CD4-positive, alpha-beta memory T cell (primary cell): ENCODE measurements at places on chromosomes 16 and 17. TPM values are rescaled to one million over a fixed set of nuclear protein-coding genes. Genes with fewer than 3 reads are reported as not detected.
A peak's percentile ranks its signal among the peaks of the same experiment; 100 is the strongest.

DNA sequence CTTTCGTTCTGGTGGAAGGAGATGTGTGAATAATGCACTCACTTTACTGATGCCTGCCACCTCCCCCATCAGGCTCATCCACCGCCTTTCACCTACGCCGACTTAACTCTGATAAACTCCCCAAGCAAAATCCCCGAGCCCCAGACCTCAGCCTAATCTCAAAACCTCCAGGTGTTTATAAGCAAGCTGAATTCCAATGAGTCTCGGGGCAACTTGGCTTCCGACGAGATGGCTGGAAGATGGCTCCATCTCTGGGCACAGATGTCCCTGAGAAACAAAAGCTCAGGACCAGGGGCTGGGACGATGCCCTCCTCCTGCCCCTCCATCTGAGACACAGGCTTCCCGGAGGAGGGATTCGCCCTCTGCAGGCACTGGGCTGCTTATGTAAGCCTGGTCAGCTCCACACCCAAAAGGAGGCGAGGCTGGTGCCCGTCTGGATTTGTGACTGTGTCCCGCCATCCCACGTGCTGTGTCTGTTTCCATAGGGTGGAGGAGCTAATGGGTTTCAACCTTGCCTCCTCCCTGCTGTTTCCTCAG is 386.4 kb upstream of the TNRC6C start:
- DNase-seq, result no peak
- H3K36me3 ChIP-seq, result no peaks in the 10 kb centered on the region
- H3K4me3 ChIP-seq, result no peak overlapping the region
- peaks cover 5% of the 10 kb centered on the region for H3K27me3 ChIP-seq
- no peak overlapping the region for H3K27ac ChIP-seq

DNA sequence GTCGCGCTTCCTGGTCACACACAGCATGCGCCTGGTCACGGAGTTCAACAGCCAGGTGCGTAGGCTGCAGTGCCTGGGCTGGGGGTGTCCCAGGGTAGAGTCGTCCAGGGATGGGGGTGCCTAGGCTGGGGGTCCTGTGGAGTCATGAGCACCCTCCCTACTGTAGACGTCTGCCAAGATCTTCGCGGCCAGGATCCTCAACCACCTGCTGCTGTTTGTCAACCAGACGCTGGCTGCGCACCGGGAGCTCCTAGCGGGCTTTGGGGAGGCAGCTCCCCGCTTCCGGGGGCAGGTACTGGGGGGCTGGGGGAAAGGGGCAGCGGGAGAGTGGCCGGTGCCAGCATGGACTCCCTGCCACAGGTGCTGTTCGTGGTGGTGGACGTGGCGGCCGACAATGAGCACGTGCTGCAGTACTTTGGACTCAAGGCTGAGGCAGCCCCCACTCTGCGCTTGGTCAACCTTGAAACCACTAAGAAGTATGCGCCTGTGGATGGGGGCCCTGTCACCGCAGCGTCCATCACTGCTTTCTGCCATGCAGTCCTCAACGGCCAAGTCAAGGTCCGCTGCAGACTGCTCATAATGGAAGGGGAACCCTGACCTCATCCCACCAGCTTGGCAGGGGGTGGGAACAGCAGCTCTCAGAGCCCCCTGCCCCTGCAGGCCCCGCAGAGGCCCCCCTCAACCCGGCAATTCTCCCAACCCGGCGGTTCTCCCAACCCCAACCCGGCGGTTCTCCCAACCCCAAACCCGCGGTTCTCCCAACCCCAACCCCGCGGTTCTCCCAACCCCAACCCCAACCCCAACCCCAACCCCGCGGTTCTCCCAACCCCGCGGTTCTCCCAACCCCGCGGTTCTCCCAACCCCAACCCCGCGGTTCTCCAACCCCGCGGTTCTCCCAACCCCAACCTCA is 2.4 kb downstream of the PDIA2 start:
- no peak overlapping the region for H3K4me3 ChIP-seq
- DNase-seq, result no peak
- H3K4me1 ChIP-seq, result no peaks in the 10 kb centered on the region
- H3K36me3 ChIP-seq, result peaks cover 15% of the 10 kb centered on the region
- no peaks in the 10 kb centered on the region for H3K27me3 ChIP-seq

- H3K4me1 ChIP-seq, result no peaks in the 10 kb centered on the region
- DNase-seq, result no peak
- H3K36me3 ChIP-seq, result no peaks in the 10 kb centered on the region
- no peak overlapping the region for H3K4me3 ChIP-seq
Observed at GRCh38 chr17:55632236-55632635, 90.4 kb downstream of the TMEM100 start.

GRCh38 chr17:64002658-64003525 is 4.7 kb downstream of the PRR29 start:
- peaks cover 47% of the 10 kb centered on the region for H3K4me1 ChIP-seq
- H3K36me3 ChIP-seq, result peaks cover 41% of the 10 kb centered on the region
- no peak overlapping the region for H3K4me3 ChIP-seq
- no peaks in the 10 kb centered on the region for H3K27me3 ChIP-seq

ZNF319 gene
- 16.5 TPM for polyA plus RNA-seq

DOC2B gene
- not detected for polyA plus RNA-seq

GRCh38 chr17:42141382-42141781 is 13.4 kb downstream of the RAB5C start:
- peaks cover 25% of the 10 kb centered on the region for H3K4me1 ChIP-seq
- no peak overlapping the region for H3K4me3 ChIP-seq
- DNase-seq, result no peak
- H3K27me3 ChIP-seq, result no peaks in the 10 kb centered on the region
- H3K27ac ChIP-seq, result no peak overlapping the region

PRKCB gene
- 46.5 TPM for polyA plus RNA-seq

SULT1A1 gene
- polyA plus RNA-seq, result 6.3 TPM

DNA sequence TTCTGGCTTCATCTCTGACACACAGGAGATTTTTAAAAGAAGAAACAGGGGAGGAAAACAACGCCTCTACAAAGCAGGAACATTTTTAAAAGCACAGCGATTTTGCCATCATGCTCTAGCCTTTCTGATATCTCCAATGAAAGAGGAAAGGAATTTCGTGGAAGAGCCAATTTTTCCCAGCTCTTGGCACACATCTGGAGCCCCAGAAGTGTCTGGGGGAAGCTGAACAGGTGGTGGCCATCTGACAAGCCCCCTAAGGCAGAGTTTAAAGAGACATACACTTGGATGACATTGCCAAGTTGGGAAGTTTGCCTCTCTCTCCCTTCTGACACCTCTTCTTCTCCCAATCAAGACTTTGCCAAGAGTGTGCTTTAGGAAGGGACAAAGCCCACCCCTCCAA is 82.1 kb downstream of the CCT6B start:
- DNase-seq, result no peak
- H3K4me1 ChIP-seq, result no peaks in the 10 kb centered on the region
- H3K27me3 ChIP-seq, result no peaks in the 10 kb centered on the region
- H3K27ac ChIP-seq, result no peak overlapping the region
- no peaks in the 10 kb centered on the region for H3K36me3 ChIP-seq

DNA sequence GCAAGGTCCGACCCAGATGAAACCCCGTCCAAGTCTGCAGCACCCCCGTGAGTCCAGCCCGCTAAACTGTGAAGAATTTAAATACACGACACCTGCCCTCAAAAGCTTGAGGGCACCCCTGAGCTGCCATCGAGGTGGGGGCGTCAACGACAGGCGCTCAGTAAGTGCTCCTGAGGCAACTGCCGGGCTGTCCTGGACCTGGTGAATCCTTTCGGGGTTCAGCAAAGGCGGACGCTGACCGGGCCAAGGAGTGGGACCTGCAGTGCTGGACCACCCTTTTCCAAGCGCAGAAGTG is 512 bp upstream of the ENDOV start:
- H3K36me3 ChIP-seq, result no peaks in the 10 kb centered on the region
- peaks cover 7% of the 10 kb centered on the region for H3K27me3 ChIP-seq
- H3K4me3 ChIP-seq, result peak overlapping the region; percentile 81
- peak overlapping the region; percentile 73 for H3K27ac ChIP-seq
- H3K4me1 ChIP-seq, result peaks cover 26% of the 10 kb centered on the region

GRCh38 chr16:57084257-57084770 is 8.1 kb upstream of the CPNE2 start:
- H3K36me3 ChIP-seq, result peaks cover 27% of the 10 kb centered on the region
- no peaks in the 10 kb centered on the region for H3K27me3 ChIP-seq
- peaks cover 10% of the 10 kb centered on the region for H3K4me1 ChIP-seq
- peak; percentile 78 for DNase-seq
- peak overlapping the region; percentile 29 for H3K27ac ChIP-seq

MSLN gene
- not detected for polyA plus RNA-seq

GRCh38 chr17:28712032-28712704 is 480 bp upstream of the PROCA1 start:
- DNase-seq, result peak; percentile 62
- peaks cover 16% of the 10 kb centered on the region for H3K4me1 ChIP-seq
- H3K27ac ChIP-seq, result peak overlapping the region; percentile 85
- peak overlapping the region; percentile 63 for H3K4me3 ChIP-seq

- no peak overlapping the region for H3K27ac ChIP-seq
- H3K36me3 ChIP-seq, result no peaks in the 10 kb centered on the region
- no peaks in the 10 kb centered on the region for H3K4me1 ChIP-seq
- no peaks in the 10 kb centered on the region for H3K27me3 ChIP-seq
- no peak overlapping the region for H3K4me3 ChIP-seq
Observed at GRCh38 chr17:62989501-62989900, 23.5 kb downstream of the TANC2 start.

GRCh38 chr17:64732336-64733006 is 70.4 kb upstream of the SMURF2 start:
- no peaks in the 10 kb centered on the region for H3K27me3 ChIP-seq
- no peak overlapping the region for H3K27ac ChIP-seq
- H3K4me1 ChIP-seq, result no peaks in the 10 kb centered on the region
- DNase-seq, result no peak

ZFP3 gene
- 1.3 TPM for polyA plus RNA-seq

ZNF232 gene
- 2.8 TPM for polyA plus RNA-seq

GRCh38 chr17:77892031-77892430 is 66.5 kb upstream of the TNRC6C start:
- no peaks in the 10 kb centered on the region for H3K36me3 ChIP-seq
- H3K27ac ChIP-seq, result no peak overlapping the region
- no peaks in the 10 kb centered on the region for H3K27me3 ChIP-seq
- peaks cover 12% of the 10 kb centered on the region for H3K4me1 ChIP-seq
- no peak overlapping the region for H3K4me3 ChIP-seq

OR3A3 gene
- polyA plus RNA-seq, result not detected

DNA sequence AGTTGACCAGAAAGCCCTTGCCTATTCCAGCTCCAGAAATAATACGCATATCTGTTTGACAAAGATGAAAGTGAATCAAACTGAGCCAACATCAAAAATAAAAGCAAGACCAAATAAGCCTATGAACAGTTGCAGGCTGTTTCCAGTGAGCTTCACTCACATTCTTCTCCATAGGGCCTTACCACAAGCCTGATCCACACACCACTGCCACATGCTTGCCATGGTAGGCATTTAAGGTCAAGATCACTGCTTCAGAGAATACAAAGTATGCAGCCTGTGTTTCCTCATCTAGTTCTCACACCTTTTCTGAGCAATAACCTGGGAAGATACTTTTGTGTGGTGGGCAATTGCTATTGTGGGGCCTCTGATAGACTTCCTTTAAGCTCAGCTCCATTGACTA is 1060.2 kb downstream of the CDH11 start:
- H3K36me3 ChIP-seq, result no peaks in the 10 kb centered on the region
- no peaks in the 10 kb centered on the region for H3K27me3 ChIP-seq
- no peak overlapping the region for H3K27ac ChIP-seq

DNA sequence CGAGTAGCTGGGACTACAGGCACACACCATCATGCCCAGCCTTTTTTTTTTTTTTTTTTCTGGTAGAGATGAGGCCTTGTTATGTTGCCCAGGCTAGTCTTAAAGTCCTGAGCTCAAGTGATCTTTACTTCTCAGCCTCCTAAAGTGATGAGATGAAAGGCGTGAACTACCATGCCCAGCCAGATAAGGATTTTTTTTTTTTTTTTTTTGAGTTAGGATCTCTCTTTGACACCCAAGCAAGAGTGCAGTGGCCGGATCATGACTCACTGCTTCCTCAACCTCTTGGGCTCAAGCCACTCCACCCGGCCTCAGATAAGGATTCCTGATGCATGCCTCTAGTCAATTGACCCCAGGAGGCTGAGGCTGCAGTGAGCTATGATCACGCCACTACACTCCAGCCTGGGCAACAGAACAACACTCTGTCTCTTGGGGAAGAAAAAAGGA is 11.2 kb upstream of the PLEKHG4 start:
- no peaks in the 10 kb centered on the region for H3K27me3 ChIP-seq
- no peak overlapping the region for H3K27ac ChIP-seq
- no peak overlapping the region for H3K4me3 ChIP-seq
- H3K4me1 ChIP-seq, result no peaks in the 10 kb centered on the region
- H3K36me3 ChIP-seq, result no peaks in the 10 kb centered on the region
- DNase-seq, result no peak

DNA sequence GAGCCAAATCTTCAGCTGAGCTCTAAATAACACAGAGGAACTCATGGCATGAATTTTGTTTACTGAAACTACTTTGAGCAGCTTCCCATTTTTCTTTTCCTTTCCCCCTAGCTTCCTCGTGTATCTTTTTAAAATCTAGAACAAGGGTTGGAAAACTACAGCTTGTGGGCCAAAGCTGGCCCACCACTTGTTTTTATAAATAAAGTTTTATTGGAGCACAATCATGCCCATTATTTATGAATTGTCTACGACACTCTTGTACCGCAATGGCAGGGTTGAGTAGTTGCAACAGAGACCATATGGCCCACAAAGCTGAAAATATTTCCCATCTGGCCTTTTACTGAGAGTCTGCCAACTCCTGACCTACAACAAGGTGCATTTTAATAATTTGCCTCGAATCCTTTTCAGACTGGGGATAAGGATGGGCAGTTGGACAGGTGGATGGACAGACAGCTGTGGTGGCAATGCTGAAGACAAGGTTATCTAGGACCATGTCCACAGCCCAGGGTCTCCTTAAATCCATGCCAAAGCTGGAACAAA is 87.7 kb downstream of the RMI2 start:
- no peaks in the 10 kb centered on the region for H3K36me3 ChIP-seq
- H3K4me3 ChIP-seq, result no peak overlapping the region
- DNase-seq, result no peak
- H3K27ac ChIP-seq, result no peak overlapping the region
- no peaks in the 10 kb centered on the region for H3K4me1 ChIP-seq
- H3K27me3 ChIP-seq, result no peaks in the 10 kb centered on the region

DNA sequence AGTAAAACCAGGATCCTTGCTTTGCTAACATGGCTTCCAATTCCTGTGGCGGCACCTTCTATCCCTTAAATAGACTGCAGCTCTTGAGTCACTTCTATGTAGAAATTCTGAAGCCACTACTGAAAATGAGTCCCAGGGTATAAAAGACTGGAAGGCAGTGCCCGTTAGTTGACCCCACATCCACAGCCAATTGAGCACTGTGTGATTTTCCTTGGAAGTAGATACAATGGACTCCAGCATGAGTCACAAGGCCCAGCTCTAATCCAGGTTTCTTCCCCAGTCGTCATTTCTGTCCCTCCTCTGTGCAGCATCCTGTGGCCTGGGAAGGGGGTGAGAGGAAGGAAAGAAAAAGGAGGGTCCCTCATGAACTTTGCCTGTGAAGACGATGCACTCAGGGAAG is 69.5 kb downstream of the HLF start:
- H3K36me3 ChIP-seq, result no peaks in the 10 kb centered on the region
- H3K27me3 ChIP-seq, result no peaks in the 10 kb centered on the region
- DNase-seq, result no peak
- H3K27ac ChIP-seq, result no peak overlapping the region
- H3K4me3 ChIP-seq, result no peak overlapping the region
